ENCODE measurements at places on chromosomes 3 and 15. TPM values are rescaled to one million over a fixed set of nuclear protein-coding genes. Genes with fewer than 3 reads are reported as not detected.

DNA sequence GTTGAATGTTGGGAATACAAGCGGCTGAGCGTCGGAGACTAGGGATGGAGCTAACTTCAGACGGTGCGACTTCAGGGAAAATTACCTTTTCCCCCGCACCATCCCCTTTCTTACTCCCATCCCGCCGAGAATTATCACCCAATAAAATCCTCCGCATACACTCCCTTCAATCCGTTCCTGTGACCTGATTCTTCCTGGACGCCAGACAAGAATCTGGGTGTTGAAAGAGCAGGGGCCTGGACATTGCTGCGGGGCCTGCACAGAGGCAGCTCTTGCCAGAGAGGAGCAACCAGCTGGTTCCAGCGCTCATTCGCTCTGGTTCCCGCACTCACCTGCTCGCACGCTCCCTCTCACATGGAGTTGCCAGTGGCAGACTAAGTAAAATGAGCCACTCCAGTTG, 241.9 kb downstream of the ALCAM start:
- DNase-seq: no peak

GRCh38 chr3:46356909-46357308, 3.0 kb downstream of the CCR2 start:
- DNase-seq: no peak

Gene OSBPL10
- 73.6 TPM for total RNA-seq

- DNase-seq: no peak
Measured at GRCh38 chr15:88631464-88632028, 7.3 kb upstream of the ISG20 start.

GRCh38 chr15:70576696-70577095, 186.7 kb downstream of the UACA start:
- DNase-seq: no peak

Measured in tibial nerve (tissue), 4 donors.